ENCODE measurements at places on chromosomes 5 and 9.

DNA sequence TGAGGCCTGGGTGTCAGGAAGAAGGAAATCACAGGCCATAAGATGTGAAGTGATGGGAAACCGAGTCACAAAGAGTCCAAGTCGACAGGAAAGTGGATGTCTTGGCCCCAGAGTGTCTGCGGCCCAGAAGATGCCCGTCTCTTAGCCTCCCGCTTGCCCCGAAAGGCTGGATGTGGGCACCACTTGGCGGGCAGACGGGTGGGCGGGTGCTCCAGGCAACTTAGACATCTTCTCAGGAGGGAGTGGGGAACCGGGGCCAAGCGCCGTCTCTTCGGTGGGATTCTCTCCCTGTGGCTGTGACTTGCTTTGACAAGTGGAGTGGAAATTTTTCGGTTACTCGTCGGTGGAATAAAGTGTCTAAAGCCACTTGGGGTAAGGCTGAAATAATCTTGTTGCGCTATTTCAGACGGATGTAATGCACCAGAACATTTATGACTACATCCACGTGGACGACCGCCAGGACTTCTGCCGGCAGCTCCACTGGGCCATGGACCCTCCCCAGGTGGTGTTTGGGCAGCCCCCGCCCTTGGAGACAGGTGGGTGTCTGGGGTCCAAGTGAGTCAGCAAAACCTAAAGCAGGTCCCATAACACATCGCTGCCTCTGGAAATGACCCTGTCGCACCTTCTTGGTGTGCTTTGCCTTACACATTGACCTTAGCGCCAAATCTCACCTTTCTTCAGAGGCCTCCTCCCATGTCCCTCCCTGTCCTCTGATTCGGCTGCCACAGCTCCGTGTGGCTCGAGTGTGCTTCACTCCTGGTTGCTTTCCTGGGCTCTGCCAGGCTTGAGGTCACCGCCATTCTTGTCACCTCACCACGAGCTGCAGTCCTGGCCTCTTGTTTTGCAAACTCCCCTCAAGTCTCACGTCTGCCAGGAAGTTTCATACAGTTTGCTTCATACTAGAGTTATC is 20.4 kb upstream of the EXOC3 start:
- no peak for DNase-seq

GRCh38 chr5:59724482-59725391 is 168.8 kb downstream of the PDE4D start:
- peak; percentile 58 for DNase-seq

GRCh38 chr5:33282696-33283095 is 158.1 kb upstream of the TARS1 start:
- DNase-seq: no peak

- no peak for DNase-seq
These were observed 27.2 kb upstream of the ELL2 start for GRCh38 chr5:95988877-95989276.

DNA sequence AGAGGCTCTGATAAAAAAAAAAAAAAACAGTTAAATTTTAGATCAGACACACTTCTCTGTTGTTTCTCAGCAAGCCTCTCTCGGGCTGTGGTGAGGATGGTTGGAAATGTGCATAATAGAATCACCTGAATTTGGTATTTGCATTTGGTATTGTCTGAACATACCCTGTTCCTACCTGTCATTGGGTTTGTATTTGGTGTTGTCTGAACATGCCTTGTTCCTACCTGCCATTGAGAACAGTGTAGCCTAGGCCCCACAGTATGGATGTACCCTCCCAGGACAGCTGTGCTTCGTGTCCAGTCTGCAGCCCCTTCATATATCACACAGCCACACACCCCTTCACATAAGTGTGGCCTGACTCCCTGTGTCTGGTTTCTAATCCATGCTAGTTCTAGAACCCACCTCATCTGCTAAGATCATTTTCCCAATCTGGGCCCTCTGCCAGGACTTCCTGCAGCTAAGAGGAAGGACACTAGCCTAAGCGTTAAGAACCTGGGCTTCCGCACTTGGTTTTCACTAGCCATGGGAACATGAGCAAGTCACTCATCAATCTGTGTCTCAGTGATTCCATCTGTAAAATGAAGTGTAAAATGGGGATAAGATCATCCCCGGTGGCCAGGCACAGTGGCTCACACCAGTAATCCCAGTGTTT is 49.2 kb downstream of the ITGA2 start:
- DNase-seq: no peak

DNA sequence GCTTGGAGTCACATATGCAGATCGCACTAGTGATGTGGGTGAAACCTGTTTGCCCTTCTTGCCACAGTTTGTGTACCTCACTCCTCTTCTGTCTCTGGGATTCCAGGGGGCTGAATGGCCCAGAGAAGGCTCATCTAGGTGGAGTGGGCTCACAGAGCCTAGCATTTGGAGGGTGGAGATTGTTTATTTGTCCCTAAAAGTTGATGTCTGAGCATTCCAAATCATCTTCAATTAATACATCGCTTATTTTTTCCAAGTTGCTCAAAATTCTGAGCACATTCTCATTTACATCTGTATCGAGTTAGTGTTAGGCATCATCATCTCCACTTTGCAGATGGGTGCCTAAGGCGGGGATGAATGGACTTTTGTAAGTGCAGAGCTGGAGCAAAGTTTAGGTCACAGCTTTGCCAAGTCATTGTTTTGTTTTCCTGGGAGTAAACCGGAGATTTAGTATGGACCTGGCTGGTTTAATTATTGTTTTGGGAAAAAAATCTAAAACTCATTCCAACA is 2.0 kb downstream of the ABL1 start:
- no peak for DNase-seq

- DNase-seq: no peak
These were observed 12.5 kb upstream of the SEC16A start for GRCh38 chr9:136495238-136495800.

GRCh38 chr5:158958021-158958994 is 141.4 kb downstream of the EBF1 start:
- no peak for DNase-seq

GRCh38 chr5:40402007-40402364 is 277.7 kb upstream of the PTGER4 start:
- DNase-seq: no peak

DNA sequence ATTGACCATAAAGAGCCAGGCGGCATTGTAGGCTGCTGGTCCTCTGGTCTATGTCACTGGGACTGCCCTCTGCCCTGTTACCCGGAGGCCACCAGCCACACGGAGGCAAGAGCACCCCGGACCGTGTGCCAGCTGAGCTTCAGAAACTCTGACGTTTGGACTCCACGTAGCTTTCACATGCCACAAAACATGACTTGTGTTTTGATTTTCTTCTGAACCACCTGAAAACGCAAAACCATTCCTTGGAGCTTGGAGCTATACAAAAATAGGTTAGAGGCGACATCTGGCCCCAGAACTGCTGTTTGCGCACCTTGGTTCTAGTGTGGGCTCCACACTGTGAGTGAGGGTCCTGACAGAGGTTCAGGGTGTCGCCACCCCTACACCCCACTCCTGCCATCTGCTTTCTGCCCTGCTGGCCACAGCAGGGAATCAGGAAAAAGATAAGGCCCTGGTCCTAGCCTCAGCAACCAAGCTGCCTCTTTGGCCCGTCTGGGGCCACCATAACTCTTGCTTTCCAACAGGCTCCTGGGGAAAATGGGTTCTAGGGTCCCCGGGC is 151.3 kb upstream of the IRX2 start:
- no peak for DNase-seq
